ENCODE measurements at places on chromosomes 3 and 15. TPM values are rescaled to one million over a fixed set of nuclear protein-coding genes. Genes with fewer than 3 reads are reported as not detected.

Gene CD47
- 53.1 TPM for polyA plus RNA-seq

Gene BLM
- 0.74 TPM for polyA plus RNA-seq

Gene XCR1
- polyA plus RNA-seq, result 0.07 TPM

Gene CERS3
- 0.15 TPM for polyA plus RNA-seq

DNA sequence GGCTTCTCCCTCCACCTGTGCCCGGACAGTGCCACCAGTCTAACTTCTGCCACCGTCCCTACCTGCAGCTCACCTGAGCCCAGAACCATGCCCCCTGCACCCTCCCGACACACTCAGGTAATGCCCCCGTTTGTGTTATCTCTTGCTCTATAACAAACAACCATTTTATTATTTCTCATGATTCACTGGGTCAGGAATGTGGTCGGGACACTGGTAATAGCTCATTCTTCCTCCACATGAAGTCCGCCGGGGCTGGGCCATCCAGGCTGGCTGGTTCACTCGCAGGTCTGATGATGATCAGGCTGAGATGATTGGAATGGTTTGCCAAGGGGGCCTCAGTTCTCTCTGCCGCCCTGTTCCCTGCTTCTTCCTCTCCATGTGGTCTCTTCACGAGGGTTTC is 20.3 kb upstream of the NR2E3 start:
- DNase-seq, result no peak

GRCh38 chr3:19954676-19955075 is 7.8 kb downstream of the RAB5A start:
- no peak for DNase-seq

GRCh38 chr3:72890166-72890925 is 2.5 kb downstream of the GXYLT2 start:
- no peak for DNase-seq

- DNase-seq, result no peak
Observed at GRCh38 chr15:77907824-77908751, 169.4 kb downstream of the TBC1D2B start.

DNA sequence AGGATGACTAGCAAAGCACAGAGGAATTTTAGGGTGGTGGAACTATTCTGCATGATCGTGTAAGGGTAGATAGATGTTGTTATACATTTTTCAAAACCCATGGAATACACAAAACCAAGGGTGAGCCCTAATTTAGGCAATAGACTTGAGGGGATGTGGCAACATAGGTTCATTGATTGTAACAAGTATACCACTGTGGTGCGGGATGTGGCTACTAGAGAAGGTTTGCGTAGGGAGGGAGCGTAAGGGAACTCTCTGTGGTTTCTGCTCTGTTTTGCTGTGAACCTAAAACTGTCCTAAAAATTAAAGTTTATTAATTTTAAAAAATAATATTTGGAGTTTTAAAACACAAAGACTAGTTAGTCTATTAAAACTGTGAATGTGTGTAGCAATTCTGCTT is 202.8 kb downstream of the PLCL2 start:
- no peak for DNase-seq

- DNase-seq, result peak; percentile 65
Observed at GRCh38 chr3:196502775-196503195, 783 bp downstream of the RNF168 start.

GRCh38 chr3:173770011-173770410 is 372.5 kb downstream of the NLGN1 start:
- no peak for DNase-seq

DNA sequence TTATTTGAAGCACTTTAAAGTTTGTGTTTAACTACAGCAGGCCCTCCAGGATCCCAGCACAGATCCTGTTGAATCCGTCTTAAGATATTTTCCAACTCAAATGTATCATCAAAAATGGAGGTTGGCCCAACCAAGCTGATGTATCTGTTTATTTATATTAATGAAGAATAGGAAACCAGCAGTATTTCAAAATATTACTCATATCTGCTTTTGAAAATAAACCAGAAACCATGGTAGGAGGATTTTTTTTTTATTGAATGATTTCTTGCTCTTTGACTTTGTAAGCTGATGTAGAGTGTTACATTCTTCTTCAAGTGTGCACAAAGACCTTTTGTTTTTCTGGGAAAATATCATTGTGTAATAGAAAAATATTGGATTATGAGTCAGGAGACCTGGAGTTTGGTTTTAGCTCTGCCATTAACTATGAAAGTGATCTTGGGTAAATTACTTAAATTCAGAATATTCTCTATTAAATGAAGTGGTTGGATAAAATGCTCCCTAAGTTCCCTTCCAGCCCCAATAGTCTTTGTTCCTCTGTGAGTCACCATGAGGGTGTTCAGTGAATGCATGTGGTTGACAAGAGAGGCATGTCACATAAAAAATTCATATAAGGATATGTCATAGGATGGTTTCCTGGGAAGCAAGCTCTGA is 221.3 kb upstream of the GAP43 start:
- DNase-seq, result no peak

- no peak for DNase-seq
Observed at GRCh38 chr15:92662762-92663161, 7.2 kb upstream of the FAM174B start.

Measured in psoas muscle (tissue), 8 donors.